ENCODE measurements at places on chromosomes 6 and 20.

- DNase-seq, result no peak
Observed at GRCh38 chr6:118875672-118876071, 18.3 kb upstream of the ASF1A start.

GRCh38 chr6:52162940-52163908, 23.0 kb upstream of the IL17A start:
- DNase-seq, result no peak

DNA sequence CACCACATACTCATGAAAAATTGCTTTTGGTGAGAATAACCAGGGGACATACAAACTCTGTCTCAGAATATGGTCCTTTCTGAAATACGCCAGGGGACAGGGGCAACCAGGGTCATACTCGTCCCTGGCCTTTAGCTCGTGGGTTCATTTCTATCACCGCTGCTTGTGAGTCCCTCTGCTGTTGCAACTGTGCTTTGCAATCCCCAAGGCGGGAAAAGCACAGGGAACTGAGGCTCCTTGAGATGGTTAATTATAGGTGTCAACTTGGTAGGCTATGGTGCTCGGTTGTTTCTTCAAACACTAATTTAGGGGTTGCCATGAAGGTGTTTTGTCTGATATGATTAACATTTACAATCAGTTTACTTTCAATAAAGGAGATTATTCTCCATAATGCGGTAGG, 51.6 kb downstream of the RFPL4B start:
- DNase-seq, result no peak

GRCh38 chr6:14709900-14710299, 536.0 kb upstream of the JARID2 start:
- no peak for DNase-seq

DNA sequence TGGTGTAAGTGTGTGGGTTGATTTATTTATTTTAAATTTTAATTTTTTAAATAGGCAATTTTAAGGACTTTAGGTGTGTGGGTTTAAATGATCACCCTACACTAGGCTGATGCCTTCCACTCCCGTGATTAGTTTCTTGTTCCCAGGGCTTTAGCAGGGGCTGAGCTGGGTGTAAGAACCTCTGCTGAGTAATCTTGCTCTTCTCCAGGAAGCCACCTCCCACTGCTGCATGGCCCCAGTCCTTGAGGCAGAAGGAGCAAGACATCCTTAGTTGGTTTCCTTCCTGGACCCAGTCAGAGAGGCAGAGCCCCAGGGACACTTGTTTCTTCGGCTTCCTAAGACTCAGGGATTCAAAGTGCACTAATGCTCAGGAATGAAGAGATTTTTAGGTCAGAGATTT, 19.8 kb upstream of the CDC5L start:
- DNase-seq, result no peak

- DNase-seq, result peak; percentile 84
Observed at GRCh38 chr6:26304797-26305640, 60.0 kb upstream of the BTN3A2 start.

GRCh38 chr20:38121741-38122140, 43.3 kb downstream of the TGM2 start:
- no peak for DNase-seq

DNA sequence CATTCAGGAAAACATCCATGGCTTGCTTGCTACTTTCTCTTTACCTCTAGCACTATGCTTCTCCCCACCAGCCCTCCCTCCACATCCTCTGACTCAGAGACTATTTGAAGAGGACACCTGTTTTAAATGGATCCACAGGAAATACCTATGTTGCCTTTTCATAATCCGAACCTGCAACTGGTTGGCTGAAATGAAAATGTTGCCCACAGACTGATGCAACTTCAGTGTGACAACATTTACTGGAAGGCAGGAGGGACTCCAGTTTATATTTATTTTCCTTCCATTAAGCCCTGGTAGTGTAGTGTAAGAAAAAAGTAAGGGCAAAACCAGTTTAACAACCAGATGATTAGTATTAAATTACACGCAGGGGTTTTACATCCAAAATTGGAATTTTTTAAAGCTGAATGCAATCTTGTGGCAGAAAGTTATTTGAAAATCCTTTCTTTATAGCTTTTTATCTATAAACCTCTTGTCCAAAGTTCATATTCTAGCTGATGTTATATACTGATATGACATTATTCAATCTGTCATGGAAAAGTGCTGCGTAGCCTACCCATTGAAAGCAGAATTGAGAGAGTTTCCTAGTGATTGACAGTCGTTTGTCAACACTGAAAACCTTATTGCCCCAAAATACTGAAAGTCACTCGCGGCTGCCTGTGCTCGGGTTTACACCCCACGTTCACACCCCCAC, 881 bp upstream of the AIG1 start:
- DNase-seq, result no peak

- no peak for DNase-seq
Observed at GRCh38 chr6:25369433-25370177, 90.4 kb downstream of the CARMIL1 start.

DNA sequence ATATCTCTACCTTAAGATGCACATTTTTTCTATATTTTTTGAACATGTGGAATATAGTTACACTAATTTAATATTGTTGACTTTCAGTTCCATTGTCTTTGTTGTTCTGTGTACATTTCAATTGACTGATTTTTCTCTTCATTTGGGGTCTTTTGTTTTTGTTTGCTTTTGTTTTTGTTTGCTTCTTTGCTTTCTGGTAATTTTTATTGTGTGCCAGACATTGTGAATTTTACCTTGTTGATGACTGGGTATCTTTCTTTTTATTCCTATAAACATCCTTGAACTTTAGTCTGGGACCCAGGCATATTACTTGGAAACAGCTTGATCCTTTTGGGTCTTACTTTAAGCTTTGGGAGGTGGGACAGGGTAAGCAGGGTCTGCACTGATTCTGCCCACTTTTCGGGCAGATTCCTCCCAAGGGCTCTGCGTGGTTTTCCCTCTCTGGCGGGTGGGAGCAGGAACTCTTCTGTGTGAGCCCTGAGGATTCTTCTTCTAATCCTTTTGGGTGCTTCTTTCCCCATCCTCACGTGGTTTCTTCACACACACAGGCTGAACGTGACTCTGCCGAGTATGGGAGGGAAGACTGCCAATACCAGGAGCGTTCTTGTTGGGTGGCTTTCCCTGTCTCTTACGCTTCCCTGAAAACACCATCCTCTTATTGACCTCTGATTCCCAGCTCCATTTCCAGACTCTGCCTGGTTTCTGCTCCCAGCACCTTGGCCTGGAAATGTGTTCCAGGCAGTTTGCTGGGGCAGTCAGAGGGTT, 200.5 kb downstream of the ARID1B start:
- no peak for DNase-seq

DNA sequence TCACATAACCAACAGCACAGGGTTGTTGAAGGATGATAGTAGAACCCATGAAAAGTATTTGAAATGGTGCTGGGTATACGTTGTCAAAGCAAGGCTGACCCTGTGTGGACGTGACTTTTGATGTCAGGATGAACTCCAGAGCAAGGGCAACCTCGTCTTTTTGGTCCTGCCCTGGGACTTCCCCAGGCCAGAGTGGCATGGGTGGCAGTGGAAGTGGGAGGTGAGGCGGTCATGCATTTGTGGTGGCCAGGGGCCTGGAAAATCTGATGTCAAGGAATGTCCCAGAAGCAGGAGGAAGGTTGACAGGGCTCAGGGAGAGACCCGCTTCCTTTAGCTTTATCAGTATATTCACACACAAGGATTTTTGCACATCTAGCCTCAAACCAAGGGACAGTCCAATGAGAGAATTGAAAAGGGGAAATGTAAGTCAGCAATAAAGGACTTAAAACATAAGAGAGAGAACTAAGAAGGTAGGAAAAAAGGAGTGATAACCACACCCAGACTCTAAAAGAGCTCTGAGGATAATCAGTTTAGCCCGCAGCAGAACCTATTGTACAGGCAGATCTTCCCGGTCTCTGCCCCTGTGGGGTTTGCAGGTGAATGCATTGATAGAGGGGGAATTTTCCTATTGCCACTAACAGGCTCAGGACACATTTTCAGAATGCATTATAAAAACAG, 98.8 kb upstream of the HDGFL1 start:
- DNase-seq, result no peak

GRCh38 chr6:77650098-77650663, 2.7 kb upstream of the MEI4 start:
- DNase-seq, result no peak

- peak; percentile 50 for DNase-seq
Observed at GRCh38 chr20:12660918-12661317, 347.9 kb upstream of the SPTLC3 start.

- no peak for DNase-seq
Observed at GRCh38 chr20:36407199-36407733, 101.1 kb downstream of the DLGAP4 start.

All from HAP-1 (cell line).